ENCODE measurements at places on chromosomes 7 and 10. TPM values are rescaled to one million over a fixed set of nuclear protein-coding genes. Genes with fewer than 3 reads are reported as not detected.

The STX1A gene
- 16.6 TPM for total RNA-seq

The FAM131B gene
- total RNA-seq, result 1.7 TPM

The OR2A7 gene
- 2.9 TPM for total RNA-seq

The MSMB gene
- total RNA-seq, result not detected

The LIPJ gene
- not detected for total RNA-seq

The JCAD gene
- not detected for total RNA-seq

The ADAMTS14 gene
- not detected for total RNA-seq

The TRIM73 gene
- total RNA-seq, result 2.0 TPM

The SPOCK2 gene
- total RNA-seq, result 165 TPM

The GARIN1A gene
- total RNA-seq, result 0.07 TPM

The CHRM2 gene
- total RNA-seq, result not detected

The AFAP1L2 gene
- total RNA-seq, result 1.4 TPM

The CALHM1 gene
- total RNA-seq, result not detected

The SRGN gene
- total RNA-seq, result 400 TPM

The DDC gene
- total RNA-seq, result 0.53 TPM

The OR2A1 gene
- total RNA-seq, result not detected

The CNNM1 gene
- total RNA-seq, result 1.5 TPM

The SP8 gene
- total RNA-seq, result not detected

The POMZP3 gene
- total RNA-seq, result 9.9 TPM

The GIMAP1 gene
- 3.5 TPM for total RNA-seq

The EBF3 gene
- not detected for total RNA-seq

The COL17A1 gene
- not detected for total RNA-seq

The TAS2R4 gene
- 0.60 TPM for total RNA-seq

The LAMB1 gene
- not detected for total RNA-seq

The ZNF655 gene
- total RNA-seq, result 51.1 TPM

The CABCOCO1 gene
- not detected for total RNA-seq

The TET1 gene
- total RNA-seq, result 0.71 TPM
